ENCODE measurements at places on chromosomes 1 and 21.
A peak's percentile ranks its signal among the peaks of the same experiment; 100 is the strongest.

GRCh38 chr1:245651093-245651492 lies 496.3 kb downstream of the KIF26B start:
- DNase-seq = no peak

GRCh38 chr1:208058267-208058666 lies 147.3 kb upstream of the CD34 start:
- no peak for DNase-seq

- DNase-seq = no peak
Measured at GRCh38 chr1:236311040-236311439, 29.3 kb upstream of the ERO1B start.

GRCh38 chr1:26287033-26287711 lies 7.3 kb downstream of the SH3BGRL3 start:
- peak; percentile 63 for DNase-seq

DNA sequence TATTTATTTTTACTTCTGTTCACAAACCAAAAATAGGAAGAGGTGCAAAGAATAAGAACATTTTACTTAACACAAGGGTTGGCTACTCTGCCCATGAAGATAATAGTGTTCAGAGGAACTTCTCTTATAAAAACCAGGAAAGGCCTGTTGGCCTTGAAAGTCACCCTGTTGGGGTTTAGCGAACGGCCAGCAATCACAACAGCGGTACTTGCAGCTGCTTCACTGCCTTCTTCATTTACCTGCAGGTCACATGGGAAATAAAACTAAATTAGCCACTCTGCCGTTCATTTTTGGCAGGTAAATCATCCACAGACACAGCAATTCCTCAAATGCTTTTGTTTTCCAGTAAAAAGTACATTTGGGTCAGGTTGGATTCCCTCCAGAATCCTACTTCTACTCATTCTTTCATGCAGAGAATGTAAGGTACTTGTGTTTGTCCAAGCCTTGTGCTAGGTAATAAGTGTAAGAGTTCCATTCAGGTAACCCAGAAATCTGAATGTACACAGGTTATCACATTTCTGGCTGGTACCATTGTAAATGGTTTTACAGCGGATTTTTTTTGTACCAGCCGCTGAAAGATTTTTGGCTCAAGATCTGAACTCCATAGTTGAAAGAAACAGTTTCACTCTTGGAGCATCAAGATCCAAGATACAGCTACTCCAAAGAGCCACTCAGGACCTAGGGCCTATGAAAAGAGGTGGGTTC lies 13.1 kb downstream of the SERPINC1 start:
- DNase-seq = no peak

GRCh38 chr1:170200621-170201397 lies 55.0 kb downstream of the NTMT2 start:
- DNase-seq = no peak

- no peak for DNase-seq
Measured at GRCh38 chr1:47751996-47752451, 245.2 kb downstream of the TRABD2B start.

GRCh38 chr1:151512801-151513625 lies 1.8 kb downstream of the CGN start:
- DNase-seq = no peak

DNA sequence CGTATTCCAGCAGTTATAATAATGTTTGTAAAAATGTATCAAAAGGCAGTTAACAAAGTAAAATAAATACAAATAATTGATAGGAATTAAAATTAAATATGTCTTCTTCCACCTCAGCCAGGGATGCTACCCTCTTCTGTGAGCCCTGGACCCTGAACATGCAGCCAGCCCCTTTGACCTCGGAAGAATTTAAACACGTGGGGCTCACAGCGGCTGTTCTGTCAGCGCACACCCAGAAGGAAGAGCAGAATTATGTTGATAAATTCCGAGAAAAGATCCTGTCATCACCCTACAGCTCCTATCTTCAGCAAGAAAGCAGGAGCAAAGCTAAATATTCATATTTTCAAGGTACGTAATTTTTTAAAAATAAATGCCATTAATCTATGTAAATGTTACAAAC lies 26.5 kb downstream of the UTS2 start:
- no peak for DNase-seq

- DNase-seq = no peak
Measured at GRCh38 chr1:109816175-109816811, 52.6 kb upstream of the EPS8L3 start.

- no peak for DNase-seq
Measured at GRCh38 chr1:38834221-38834782, 25.3 kb downstream of the RRAGC start.

DNA sequence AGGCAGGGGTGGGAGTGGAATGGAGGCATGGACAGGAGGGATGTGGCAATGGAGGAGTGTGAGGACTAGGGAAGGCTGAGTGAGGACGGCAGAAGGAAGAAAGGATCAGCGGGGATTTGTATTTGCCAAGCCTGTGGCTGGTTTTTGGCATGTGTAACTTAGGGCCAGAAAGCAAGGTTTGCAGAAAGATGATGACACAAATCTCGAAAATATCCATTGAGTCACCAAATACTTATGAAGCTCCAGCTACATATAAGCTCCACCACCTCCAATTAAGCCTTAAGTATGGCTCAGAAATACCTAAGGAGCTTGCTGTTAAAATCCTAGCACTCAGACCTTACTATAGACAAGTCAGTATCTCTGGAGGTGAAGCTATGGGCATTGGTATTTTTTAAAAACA lies 90.1 kb downstream of the OMA1 start:
- DNase-seq = no peak

GRCh38 chr1:215082532-215083382 lies at the start of gene KCNK2:
KCNK2 (plus strand) TSS chr1:215082737; CDS start chr1:215083386, 649 bp downstream.
- no peak for DNase-seq

GRCh38 chr1:32988665-32989064 lies 24.1 kb upstream of the RNF19B start:
- no peak for DNase-seq

DNA sequence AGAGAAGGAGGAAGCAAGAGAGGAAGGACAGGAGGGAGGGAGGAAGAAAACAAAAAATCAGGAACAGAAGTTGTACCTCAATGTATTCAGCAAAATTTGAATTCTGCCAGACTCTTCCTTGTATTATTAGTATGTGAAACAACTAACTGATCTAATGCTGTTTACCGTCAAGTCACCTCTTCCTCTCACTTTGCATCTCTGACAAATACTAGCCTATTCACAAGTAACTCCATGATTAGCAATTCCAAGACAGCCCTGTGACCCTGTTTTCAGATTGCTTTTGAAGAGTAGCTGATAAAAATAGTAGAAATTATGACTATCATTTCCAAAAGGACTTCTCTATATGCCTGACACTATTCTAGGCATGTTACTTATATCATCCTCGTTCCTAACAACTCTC lies 445.4 kb downstream of the NEGR1 start:
- no peak for DNase-seq

GRCh38 chr1:236471653-236472052 lies 52.1 kb upstream of the LGALS8 start:
- DNase-seq = no peak

GRCh38 chr1:51679435-51679834 lies 62.5 kb downstream of the OSBPL9 start:
- no peak for DNase-seq

DNA sequence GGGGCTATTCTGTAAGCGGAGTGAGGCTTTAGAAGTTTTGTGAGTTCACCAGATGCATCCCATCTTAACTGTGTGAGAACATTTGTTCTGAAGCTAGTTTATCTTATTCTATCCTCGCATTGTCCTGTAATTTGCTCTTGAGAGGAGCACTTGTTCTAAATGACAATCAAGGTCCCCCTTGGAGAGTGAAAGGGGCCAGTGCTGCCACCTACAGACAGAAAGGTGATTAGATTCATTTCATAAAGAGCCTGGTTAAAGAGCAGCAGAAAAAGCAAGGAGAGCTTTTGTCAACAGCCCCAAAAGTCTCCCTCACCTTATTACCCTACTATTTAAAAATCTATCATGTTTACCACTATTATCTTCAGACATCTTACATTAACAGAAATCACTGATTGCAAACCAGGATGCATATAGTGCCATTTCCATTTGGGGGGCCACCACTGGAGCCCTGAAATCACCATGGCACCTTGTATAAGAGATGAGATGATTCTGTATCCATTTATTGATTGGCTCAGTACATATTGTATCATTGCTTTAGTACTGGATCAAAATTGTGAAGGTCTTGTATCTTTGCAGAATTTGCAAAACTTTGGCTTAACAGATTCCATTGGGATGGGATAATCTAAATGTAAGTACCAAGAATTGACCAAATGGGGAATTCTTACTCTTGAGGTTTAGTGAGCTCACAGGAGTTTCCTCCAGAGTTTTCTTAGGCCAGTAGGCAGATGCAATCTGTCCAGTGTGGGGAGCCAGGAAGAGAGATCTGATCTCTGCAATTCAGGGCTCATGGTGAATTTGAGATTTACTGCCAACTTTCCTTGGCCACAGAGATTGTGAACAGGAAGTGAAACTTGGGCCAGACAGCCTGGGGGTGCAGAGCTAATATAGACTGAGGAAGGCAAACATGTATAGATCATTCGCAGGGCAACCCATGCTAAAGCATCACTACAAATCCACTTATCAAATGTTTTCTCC lies 64.3 kb upstream of the TRABD2B start:
- DNase-seq = no peak

DNA sequence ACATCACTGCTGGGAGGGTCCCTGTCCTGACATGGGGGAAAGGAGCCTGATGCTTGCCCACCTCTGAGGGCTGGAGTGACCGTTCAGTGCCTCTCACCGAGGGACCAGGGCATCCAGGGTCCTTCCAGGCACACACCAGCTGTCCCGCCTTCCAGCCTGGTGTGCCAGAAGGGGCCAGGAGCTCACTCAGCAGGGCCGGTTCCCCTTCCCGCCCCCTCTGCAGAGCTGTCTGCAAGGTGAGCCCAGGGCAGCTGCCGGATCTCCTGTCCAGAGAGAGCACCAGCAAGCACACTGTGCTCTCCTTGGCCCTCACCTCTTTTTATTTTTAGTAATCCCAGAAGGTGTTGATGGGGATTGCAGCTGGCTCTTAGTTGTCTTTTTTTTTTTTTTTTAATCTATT lies 16.9 kb downstream of the H6PD start:
- no peak for DNase-seq

GRCh38 chr1:110708974-110709440 lies 34.3 kb upstream of the KCNA3 start:
- no peak for DNase-seq

GRCh38 chr1:244010191-244010590 lies 40.9 kb upstream of the ZBTB18 start:
- DNase-seq = no peak

DNA sequence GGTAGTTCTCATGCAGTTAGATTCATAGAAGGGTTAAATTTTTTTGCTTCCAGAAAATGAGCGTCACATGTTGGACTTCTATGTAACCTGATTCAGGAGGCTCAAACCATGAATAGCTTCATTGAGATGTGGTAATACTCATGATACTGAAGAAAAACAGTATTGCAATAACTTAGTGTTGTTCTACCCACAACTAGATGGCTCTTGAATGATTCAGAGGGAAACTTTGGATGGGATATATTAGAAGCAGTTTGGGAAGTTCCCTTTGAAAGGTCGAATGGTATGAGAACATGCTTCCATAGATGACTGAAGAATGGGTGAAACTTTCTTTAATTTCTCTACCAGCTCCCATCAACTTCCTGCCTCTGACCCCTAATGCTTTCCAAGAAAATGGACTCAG lies 211.7 kb upstream of the PTGFR start:
- DNase-seq = no peak

DNA sequence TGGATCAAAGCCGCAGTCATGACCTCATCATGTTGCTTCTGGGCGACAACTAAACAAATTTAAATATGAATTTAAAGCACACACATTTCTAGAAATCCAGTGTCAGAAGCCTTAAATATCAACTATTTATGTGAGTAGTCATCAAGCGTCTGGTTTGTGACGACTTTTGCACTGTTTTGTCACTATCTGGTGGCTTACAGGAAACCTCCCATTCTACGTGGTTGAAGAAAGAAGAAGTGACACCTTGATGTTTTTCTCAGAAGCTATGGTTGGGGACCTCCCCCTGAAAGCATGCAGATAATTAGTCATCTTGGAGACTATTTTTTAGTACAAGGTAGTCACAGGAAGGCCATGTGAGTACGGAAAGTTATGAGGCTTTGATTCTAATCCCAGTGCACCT lies 58.5 kb downstream of the TENT5C start:
- peak; percentile 50 for DNase-seq

- no peak for DNase-seq
Measured at GRCh38 chr21:16775076-16775475, 737.8 kb upstream of the CXADR start.

DNA sequence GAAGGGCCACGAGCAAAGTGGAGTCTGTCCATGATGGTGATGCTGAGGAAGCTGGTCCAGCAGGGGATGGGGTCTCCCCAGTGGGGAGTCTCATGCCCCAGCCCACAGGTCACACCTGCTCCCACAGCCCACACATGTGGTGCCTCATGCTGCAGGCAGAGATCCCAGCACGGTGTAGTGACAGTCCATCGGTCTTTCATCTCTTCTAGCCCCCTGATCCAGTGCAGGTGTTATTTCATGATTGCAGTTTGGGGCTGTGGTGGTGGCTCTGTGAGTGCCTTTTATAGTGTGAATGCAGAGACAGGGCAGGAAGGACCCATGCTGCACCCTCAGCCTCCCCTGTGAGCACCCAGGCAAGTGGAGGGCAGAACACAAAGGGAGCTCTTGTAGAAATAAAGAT lies 45.0 kb downstream of the UBASH3A start:
- DNase-seq = no peak

DNA sequence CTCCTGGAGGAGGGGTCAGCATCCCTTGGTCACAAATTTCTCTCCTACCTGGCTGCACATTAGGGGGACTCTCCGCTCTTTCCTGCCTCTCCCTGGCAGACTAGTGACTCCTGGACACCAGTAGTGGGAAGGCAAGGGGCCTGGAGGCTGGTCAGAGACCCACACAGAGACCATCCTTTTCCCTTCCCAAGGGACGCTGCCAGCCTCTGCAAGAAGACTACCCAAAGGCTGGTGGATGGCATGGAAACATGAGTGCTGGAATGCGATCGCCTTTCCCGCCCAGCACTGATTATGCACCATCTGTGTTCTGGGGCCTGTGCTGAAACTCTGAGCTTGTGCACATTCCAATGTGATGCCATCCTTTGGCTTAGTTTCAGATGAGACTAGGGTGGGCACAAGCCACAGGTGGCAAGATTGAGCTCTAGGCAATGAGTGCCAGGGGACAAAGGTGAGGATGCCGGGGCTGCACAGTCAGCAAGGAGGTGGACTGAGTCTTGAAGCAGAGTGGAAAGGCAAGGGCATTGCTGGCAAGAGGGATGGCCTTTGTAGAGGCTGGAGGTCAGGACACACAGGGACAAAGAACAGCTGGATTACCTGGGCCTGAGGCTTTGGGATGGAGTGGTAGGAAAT lies 12.6 kb upstream of the EPS8L3 start:
- DNase-seq = no peak

DNA sequence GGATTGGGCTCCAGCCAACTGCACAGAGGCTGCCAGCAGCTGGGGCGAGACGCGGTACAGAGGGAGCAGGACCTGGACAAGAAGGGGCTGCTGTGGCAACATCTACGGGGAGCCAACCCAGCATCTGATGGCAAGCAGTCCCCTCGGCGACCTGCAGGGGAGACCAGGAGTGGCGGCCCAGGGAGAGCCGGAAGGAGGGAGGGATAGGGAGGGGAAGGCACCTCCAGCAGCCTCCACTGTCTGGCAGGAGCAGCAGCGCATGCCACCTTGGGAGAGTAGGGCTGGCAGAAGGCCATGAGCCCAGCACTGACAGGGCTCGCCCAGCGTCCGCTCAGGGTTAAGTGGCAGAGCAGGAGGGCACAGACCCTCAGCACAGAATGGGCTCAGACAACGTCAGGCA lies 17.3 kb downstream of the CHD5 start:
- DNase-seq = no peak

All from effector memory CD4-positive, alpha-beta T cell (primary cell).